Ovary (tissue), 10 donors: ENCODE measurements at places on chromosomes 2 and 18.

DNA sequence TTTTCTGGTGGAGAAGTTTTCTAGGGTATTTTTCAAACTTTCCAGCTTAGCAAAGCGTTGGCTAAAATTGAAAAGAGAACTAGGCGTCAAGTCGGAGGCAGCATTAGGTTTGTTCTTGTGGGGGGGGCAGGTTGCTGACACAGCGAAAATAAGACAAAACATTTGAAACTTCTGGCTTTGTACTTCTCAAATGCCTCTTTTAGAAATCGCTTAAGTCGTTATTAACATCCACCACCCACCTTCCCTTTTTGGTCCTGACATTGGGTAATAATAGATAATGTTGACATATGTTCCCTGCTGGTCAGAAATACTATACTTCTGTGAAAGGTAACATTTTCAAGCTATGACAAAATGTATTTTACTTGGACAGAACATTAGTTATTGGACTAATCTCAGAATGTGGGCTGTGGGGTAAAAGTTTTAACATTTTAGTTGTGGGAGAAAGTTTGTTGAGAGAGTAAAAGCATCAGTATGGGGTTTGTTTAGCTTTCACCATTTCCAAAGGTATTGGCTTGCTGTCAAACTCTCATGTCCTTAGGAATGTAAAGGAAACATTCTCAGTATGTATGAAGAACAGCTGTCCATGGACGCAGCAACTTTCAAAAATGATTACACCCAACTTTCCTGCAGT, 88.1 kb upstream of the ZEB2 start:
- no peak for DNase-seq

DNA sequence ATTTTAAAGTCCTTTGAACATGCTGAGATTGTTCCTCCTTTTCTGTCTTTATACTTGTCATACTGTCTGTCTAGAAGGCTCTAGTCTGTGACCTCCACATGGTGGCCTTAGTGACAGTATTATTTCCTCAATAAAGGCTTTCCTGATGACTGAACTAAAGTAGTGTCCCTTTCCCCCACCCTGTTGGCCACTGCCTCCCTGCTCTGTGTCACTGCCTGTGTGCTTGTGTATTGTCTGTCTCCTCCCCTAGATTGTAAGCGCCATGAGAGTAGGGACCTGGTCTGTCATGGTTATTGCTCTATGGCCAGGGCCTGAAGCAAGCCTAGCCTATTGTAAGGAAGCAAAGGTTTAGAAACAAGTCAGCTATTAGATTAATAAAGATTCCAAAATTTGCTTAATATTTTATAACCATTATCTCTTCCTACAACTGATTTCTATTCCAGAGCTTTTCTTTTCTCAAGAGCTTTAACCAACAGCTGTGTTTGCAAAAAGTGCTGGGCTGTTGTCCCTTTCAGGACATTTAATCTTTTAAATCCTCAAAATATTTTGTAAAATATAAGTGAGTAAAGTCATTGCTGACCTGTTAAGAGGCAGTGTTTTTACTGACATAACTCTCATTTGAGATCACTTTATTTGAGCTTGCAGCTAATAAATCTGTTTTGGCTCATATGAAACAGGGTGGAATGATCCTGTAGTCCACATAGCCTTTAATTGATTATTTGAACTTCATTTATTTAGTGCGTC, 35.5 kb downstream of the DIS3L2 start:
- no peak for DNase-seq

- no peak for DNase-seq
These were observed 137.9 kb upstream of the UBE2E3 start for GRCh38 chr2:180842461-180842860.

- no peak for DNase-seq
These were observed 26.7 kb downstream of the ZEB2 start for GRCh38 chr2:144493027-144493809.

GRCh38 chr2:157348291-157348921, 22.8 kb upstream of the ERMN start:
- DNase-seq = no peak

DNA sequence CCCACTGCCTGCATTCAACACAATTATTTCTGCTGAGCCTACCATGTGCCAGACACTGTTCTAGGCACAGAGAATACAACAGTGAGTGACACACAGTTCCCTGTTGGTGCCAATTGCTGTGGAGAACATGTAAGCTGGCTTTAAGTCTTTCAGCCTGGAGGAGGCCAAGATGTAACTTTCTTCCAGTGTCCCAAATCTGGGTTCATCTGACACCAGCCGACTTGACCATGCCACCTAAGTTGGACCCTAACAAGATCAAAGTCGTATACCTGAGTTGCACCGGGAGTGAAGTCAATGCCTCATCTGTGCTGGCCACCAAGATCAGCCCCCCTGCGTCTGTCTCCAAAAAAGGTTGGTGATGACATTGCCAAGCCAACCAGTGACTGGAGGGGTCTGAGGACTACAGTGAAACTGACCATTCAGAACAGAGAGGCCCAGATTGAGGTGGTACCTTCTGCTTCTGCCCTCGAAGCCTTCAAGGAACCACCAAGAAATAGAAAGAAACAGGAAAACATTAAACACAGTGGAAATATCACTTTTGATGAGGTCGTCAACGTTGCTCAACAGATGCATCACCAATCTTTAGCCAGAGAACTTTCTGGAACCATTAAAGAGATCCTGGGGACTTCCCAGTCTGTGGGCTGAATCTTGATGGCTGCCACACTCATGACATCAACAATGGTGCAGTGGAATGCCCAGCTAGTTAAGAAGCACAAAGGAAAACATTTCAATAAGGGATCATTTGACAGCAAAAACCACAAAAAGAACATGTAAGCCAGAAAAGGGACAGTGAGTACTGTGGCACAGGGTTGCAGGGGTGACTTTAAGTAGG, 6.3 kb downstream of the TRABD2A start:
- no peak for DNase-seq

- DNase-seq = no peak
These were observed 34.1 kb downstream of the PIEZO2 start for GRCh38 chr18:11115276-11115675.

DNA sequence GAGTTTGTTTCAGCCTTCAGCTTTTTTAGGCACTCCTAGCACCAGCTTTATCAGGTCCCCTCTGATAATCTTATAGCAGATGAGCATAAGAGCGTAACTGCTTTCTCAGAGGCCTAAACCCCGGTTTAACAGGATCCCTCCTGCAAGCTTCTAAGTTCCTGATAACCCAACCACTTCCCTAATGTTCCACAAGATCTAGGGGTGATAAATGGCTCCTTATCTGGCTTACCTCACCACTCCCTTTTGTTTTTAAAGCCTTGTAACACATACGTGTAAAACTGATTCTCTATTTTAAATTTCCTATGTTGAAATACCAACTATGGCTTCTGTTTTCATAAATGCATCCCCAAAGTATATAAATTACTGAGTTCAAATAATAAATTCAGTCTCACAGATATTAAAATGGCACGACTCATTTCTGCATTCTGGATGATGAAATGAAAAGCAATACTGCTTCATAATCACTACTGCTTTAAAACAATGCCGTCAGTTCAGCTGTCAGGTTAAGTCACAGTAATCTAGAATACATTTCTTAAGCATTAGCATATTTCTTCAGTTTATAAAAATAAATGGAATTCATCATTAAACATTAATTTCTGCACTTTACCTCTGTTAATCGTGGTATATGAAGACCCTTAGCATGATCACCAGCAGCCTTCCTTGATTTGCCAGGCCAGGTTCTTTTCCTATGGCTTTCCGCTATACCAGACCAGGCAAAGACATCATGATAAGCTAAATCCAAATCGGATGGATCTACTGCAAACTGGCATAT, 126.3 kb downstream of the C2orf74 start:
- no peak for DNase-seq

DNA sequence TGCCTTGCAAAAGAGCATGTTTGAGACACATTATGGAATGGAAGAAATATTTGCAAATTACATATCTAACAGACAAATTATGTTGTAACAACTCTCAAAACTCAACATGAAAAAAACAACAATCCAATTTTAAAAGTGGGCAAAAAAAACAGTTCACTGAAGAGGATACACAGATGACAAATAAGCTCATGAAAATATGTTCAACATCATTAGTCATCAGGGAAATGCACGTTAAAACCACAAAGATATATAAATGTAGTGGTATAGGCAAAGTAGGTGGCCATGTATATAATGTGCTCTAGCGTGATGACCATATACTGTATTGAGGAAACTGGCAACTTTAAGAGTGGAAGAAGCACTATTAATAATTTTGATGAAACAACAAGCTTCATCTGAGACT, 220.1 kb downstream of the IRS1 start:
- DNase-seq = no peak

DNA sequence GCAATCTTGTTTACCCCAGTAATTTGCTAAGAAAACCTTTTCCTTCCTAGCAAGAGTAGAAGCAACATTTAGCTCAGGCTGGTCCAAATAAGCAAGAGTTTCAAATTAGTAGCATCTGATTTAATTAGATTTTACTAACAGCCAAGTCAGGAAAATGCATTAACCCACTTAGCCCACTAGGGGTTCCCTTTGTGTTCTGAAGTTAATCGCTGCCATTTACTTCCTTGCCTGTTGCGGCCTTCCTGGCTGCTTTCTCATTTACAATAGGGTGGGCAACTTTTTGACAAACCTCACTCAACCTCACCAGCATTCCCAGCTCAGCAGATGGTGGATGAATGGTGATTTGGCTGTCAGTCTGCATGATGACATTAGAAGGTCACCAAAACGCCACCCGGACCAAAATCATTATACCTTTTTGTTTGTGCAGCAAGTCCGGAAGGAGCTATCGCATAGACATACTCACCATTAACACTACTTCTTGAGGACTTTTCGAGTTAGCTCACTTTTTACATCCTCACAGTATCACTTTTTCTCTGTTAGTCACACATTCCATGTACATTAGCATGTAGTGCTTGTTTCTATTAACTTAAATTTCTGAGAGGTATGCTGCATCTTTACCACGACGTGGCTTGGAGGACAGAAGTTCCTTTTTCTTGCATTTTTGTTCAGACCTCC, 101.5 kb upstream of the SETBP1 start:
- no peak for DNase-seq

DNA sequence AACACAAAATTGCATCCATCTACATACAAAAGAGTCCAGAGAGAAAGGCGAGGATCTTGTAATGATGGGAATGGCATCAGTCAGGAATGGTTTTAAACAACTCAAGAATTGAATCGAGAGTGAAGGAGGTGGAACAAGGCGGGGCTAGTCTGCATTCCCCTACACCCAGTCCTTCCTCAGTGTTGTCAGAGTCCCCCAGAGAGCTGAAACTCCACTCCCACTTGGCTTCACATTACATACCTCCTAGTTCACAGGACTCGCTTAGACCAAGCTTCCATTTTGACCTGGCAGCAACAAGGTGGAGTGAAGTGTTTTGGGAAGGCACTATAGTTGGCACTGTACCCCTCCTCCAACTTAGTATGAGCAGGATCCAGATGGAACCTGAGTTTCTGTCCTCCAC, 1273.5 kb upstream of the CRIM1 start:
- DNase-seq = no peak

DNA sequence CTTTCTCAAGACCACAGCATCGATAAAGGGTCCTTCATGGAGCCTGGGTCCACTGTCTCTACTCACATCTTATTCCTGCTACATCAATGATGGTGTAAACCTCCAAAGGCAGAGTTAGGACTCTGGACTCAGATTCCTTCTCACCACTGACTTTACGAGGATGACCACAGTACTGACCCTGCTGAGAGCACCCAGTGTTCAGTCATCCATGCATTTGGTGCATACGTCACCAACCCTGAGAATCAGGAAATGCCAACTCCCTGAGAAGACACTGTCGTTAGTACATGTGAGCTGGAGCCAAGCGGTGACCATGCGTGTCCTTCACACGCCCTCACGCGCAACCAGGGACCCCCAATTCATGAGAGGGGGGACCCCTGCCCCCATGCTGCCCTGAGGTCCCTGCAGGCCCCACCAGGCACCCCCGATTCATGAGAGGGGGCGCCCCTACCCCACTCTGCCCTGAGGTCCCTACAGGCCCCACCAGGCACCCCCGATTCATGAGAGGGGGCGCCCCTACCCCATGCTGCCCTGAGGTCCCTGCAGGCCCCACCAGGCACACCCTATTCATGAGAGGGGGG, 178.4 kb upstream of the TPO start:
- DNase-seq = no peak

DNA sequence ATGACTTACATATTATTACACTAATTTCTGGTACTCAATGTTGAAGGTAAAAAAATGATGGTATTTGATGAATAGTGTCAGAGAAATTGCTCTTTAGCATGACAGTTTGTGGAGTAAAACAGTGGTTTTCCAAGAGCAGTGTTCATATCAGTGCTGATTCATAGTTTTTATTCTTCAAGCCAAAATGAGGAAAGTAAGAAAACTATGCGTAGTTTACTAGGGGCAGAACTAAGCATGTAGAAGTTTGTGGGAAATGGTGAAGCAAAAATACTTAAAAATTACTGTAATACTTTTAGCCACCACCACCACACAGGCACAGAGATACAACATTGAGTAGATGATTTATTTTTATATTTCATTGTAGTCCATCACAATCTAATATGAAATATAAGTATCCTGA, 137.3 kb downstream of the ZNF804A start:
- DNase-seq = no peak

DNA sequence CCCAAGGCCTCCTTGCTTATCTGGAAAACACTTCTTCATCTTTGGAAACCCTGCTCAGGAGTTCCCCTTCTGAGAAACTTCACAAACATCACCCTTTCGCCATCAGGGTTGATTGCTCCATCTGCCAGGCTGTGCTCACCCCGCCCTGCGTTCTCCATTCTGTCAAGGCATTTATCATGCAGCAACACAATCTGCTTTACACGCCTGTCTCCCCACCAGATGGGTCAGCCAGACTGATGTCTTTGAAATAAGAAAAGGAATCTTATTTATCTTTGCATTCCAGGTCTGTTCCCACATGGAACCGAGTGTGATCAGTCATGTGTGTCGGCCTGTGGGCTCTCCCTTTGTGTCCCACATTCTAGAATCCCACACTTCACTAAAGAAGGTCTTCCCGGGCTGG, 110.0 kb upstream of the ARL4C start:
- DNase-seq = no peak

DNA sequence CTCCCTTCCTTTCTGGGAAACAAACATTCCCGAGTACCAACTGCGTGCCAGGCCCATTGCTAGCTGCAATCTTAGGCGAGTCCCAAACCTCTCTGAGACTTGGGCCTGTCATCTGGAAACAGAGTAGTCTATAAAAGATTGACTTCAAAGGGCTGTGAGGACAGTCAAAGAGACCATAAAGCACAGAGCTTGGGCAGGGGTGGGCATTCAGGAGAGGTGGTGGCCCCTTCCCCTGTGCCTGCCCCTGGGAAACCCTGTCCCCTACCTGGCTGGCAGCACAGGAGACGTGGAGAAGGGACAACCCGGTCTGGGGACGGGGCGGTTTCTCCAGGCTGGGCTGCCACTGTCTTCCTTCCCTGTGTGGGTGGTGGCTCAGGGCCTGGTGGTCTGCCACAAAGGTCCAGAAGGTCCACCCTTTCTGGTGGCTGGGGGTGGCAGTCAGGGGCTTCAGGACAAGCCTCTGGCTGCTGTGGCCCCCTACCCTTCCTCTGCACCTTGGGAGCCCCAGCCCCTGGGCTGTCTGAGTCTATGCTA, 33.9 kb upstream of the FOSL2 start:
- no peak for DNase-seq

- no peak for DNase-seq
These were observed 107.5 kb upstream of the FSHR start for GRCh38 chr2:49261781-49262180.

- DNase-seq = no peak
These were observed 63.2 kb upstream of the SPAG16 start for GRCh38 chr2:213220967-213221603.
